Right cardiac atrium (tissue), 5 donors: ENCODE measurements at places on chromosomes 1 and 21. TPM values are rescaled to one million over a fixed set of nuclear protein-coding genes. Genes with fewer than 3 reads are reported as not detected.
A peak's percentile ranks its signal among the peaks of the same experiment; 100 is the strongest.

FAM151A gene
- total RNA-seq: 0.72 TPM

LYPD8 gene
- not detected for total RNA-seq

DNA sequence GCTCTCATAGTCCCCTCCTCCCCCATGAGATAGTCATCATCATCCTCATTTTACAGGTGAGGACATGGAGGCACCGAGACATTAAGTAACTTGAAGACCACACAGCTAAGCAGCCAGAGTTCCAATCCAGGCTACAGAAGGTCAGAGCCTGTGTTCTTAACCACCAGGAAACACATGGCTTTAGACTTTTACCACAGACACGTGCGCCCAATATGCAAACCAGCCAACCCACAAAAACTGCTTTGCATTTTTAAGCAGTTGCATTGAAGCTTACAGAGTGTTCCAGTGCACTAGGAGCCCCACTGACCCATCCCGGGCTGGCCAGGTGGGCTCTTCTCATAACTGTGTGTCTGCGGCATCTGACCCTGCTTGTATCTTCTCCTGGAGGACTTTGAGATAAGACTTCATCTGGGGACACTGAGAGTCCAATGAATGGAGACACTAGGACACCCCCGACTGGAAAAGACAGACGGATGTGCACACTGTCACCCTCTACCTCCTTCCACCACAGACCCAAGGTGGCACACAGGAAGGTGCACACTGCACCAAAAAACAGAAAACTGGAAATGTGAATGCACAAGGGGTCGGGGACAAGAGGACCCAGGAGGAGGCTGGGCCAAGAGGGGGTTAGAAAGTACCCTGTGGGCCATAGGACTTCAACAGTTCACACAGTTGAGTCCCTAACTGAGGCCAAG, 56.4 kb downstream of the ETS2 start:
- no peak for DNase-seq

DNA sequence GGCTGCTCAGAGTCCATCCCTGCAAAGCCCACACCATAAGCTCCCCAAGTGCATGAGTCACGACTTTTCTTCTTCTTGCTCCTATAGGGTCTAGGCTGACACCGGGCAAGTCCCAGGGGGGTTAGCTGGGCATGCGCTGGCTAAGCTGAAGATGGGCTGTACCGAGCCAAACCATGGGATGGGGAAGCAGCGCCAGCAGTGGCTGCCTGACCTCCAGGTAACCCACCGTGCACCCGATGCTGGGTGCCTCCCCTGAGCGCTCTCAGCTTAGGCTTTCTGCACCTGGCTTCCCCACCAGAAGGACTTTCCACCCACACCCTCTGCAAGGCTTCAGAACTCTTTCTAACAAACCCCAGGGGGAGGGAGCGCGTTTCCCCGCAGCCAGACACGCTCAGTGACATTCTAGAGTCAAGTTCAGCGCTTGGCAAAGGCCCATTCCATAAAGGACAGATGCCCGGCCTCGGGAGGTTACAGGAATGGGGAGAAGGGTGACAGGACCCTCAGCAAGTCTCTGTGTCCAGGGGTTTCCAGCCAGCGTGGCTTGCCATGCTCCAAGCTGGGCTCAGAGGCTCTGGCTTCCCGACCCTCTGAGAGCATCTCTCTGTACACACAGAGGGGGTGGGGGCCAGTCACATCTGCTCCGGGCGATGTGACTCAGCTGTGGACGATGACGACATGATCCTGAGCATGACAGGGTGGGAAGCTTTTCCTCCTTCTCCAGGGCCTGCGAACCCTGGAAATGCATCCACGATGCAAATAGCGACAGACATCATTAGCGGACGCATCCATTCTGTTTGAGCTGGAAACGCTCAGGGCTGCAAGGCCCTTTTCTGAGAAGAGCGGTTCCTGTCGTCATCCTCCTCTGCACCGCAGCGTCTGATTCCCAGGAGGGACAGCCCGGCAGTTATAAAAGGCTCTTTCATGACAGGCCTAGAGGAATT, 107.8 kb downstream of the SIK1 start:
- DNase-seq: peak; percentile 57
